ENCODE measurements at places on chromosomes 5 and 9. TPM values are rescaled to one million over a fixed set of nuclear protein-coding genes. Genes with fewer than 3 reads are reported as not detected.
A peak's percentile ranks its signal among the peaks of the same experiment; 100 is the strongest.

The CACNA1B gene
- total RNA-seq, result not detected

The DMRT2 gene
- not detected for total RNA-seq

The SUSD3 gene
- 85.8 TPM for total RNA-seq

The ISL1 gene
- not detected for total RNA-seq

The ANXA1 gene
- total RNA-seq, result 116 TPM

The SEMA6A gene
- not detected for total RNA-seq

The FOXD4L4 gene
- 0.37 TPM for total RNA-seq

The SNX18 gene
- 19.7 TPM for total RNA-seq

DNA sequence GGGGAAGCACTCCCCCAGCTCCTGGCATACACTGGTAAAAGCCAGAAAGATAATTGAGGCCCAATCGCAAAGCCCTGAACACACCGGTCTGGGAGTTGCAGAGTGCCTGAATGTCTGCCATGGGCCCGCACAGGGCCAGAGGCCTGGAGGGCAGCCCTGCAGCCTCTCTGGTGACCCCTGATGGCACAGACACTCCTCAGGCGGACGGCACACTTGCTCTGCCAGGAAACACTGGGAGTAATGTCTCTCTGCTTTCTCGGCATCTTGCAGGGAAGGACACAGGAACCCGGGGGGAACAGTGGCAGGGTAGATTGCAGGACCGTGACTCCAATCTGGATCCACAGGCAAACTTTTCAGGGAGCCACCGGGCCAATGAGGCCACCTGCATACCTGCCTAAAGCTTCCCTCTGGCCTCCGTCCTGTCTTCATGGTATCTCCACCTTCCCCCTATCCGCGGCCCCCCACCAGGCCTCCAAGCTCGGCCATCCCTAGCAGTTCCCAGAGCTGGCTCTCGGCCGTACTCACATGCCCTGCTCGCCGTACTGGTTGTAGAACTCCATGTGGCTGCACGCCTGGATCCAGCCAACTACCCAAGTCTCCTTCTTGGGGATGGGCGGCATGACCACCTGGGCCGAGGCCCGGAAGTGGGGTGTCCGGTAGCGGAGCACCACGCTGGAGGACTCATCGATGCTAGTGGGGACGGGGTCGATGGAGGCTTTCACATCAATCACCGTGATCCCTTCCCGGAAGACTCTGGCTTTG lies 797 bp downstream of the FAM78A start:
- H3K27ac ChIP-seq, result peak overlapping the region; percentile 95
- peak overlapping the region; percentile 96 for H3K4me3 ChIP-seq
- peaks cover 56% of the 10 kb centered on the region for H3K36me3 ChIP-seq

DNA sequence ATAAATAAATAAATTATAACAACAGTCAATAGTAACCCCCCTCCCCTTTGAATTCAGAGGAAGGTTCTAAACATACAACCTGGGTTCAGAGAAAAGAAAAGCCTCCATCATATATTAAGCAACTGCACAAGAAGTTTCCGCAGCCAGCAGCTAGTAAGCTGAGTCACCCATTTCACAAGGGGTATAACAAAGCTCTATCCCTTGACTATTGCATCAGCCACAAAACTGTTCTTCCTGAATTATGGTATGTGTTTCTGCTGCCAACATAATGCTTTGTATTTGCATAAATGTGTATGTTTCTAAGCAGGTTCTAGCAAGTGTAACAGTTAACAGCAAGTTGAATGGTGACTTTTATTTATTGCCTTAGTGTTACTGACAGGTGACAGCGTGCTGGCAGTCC lies 6.8 kb upstream of the CEP120 start:
- no peaks in the 10 kb centered on the region for H3K27me3 ChIP-seq
- no peak overlapping the region for H3K27ac ChIP-seq
- no peak for DNase-seq

DNA sequence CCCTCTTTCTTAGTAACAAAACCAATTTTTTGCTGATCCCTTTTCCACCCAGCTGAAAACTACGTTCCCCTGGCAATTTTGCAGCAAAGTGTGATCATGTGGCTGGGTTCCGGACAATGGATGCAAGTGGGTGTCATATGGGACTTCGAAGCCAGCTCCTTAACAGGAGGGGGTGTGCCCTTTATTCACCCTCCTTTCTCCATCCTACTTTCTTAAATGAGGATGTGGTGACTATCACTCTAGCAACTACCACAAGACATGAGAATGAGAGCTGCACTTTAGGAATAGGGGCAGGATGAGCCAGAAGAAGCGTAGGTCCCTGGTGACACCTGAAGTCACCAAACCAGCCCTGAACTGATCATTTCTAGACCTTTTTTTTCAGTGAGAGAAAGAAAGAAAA lies 58.9 kb downstream of the IRF1 start:
- peak overlapping the region; percentile 34 for H3K27ac ChIP-seq
- no peaks in the 10 kb centered on the region for H3K27me3 ChIP-seq
- H3K36me3 ChIP-seq, result peaks cover 76% of the 10 kb centered on the region
- H3K4me1 ChIP-seq, result peaks cover 92% of the 10 kb centered on the region
- no peak for DNase-seq

DNA sequence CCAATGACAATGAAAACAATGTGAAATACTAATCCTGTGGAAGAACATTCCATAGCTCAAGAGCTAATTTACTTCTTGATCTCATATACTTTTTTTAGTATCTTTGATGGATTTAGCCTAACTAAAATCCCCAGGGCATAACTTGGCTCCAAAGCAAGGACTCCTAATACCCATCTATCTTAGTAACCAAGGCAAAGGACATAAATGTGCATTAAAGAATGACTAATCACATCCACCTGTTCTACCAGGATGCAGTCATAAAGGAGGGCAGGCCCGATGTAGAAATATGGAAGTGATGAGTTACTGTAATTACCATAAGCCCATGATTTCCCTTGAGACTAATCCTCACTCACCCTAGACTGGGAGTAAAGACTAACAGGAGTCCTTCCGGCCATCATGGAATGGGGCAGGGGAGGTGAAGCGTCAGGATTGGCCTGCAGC lies 56.9 kb downstream of the KIF24 start:
- DNase-seq, result no peak
- H3K27ac ChIP-seq, result no peak overlapping the region
- H3K27me3 ChIP-seq, result no peaks in the 10 kb centered on the region
- peaks cover 4% of the 10 kb centered on the region for H3K4me1 ChIP-seq
- no peak overlapping the region for H3K4me3 ChIP-seq

DNA sequence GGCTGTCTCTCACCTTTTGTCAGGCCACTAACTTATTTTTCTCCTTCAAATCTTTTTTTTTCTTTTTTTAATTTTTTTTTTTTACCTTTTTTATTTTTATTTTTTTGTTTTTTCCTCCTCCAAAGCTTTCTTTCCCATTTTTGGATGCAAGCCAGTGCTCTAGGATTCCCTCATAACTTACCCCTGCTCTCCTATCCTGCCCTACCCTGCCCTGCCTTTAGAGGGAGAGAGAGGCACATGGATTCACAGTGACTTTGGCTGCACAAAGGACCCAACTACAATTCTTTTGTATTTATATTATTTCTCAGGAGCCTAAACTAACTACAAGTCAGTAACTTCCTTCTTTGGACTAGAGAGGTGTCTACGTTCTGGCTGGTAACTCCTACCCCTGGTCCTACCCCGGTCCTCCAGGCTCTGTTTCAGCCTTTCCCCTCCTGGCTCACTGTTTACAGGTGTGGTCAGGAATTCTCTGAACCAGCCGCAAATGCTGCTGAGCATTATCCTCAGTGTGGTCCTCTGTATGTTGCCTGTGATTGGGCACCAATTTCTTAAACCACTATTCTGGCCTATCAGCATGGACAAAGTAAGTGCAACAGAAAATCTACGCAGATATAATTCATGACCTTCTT lies 8.4 kb upstream of the RUSC2 start:
- no peaks in the 10 kb centered on the region for H3K36me3 ChIP-seq
- H3K27ac ChIP-seq, result no peak overlapping the region
- peak; percentile 35 for DNase-seq
- H3K4me1 ChIP-seq, result no peaks in the 10 kb centered on the region
- H3K27me3 ChIP-seq, result peaks cover 4% of the 10 kb centered on the region

- no peak overlapping the region for H3K27ac ChIP-seq
- H3K4me3 ChIP-seq, result no peak overlapping the region
- peaks cover 26% of the 10 kb centered on the region for H3K27me3 ChIP-seq
- no peaks in the 10 kb centered on the region for H3K36me3 ChIP-seq
Measured at GRCh38 chr9:132135456-132135855, 26.4 kb upstream of the NTNG2 start.

- peaks cover 3% of the 10 kb centered on the region for H3K27me3 ChIP-seq
- no peak overlapping the region for H3K4me3 ChIP-seq
- H3K4me1 ChIP-seq, result no peaks in the 10 kb centered on the region
- no peak for DNase-seq
- no peak overlapping the region for H3K27ac ChIP-seq
- no peaks in the 10 kb centered on the region for H3K36me3 ChIP-seq
Measured at GRCh38 chr5:38722918-38723317, 122.9 kb upstream of the OSMR start.

DNA sequence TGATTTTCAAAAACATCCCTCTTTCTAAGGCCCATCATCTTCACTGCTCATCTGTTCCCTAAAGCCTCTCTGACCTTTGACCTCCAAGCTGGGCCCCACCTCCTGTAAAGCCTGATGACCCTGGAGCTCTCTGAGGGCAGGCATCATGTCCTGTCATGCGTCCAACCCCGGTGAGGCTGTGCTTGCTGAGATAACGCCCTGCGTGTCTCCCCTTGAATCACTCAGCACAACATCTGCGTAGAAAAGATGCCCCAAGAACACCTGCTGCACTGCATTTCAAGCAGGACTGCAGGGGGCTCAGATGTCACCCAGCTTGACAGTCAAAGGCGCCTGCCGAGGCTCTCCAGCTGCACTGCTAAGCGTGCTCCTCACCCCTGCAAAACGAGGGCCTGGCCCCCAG lies 78.0 kb downstream of the OTULIN start:
- H3K27me3 ChIP-seq, result no peaks in the 10 kb centered on the region
- no peak overlapping the region for H3K4me3 ChIP-seq
- peak overlapping the region; percentile 27 for H3K27ac ChIP-seq
- DNase-seq, result no peak

All from activated CD4-positive, alpha-beta T cell treated with anti-CD3 and anti-CD28 coated beads, Interleukin-2, amount 10 ng/mL, durations not matched to agents 7 days and 5 days (primary cell).